ENCODE measurements at places on chromosomes 11 and 22.

GRCh38 chr11:134932761-134933160 lies 520.7 kb upstream of the B3GAT1 start:
- no peak for DNase-seq

DNA sequence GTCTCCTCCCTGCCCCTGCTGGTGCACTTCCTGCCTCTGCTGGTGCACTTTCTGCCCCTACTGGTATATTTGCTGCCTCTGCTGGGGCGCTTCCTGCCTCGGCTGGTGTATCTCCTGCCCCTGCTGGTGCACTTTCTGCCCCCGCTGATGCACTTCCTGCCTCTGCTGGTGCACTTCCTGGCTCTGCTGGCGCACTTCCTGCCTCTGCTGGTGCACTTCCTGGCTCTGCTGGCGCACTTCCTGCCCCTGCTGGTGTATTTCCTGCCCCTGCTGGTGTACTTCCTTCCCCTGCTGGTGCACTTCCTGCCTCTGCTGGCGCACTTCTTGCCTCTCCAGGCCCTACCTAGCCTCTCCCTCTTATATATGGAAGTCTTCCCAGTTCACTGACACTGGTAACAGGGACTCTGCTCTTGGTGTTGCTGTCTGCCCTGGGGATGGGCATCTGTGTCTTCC lies 10.1 kb downstream of the MTFP1 start:
- no peak for DNase-seq

- DNase-seq, result no peak
These were observed 19.0 kb downstream of the JAML start for GRCh38 chr11:118205606-118206378.

GRCh38 chr11:14411818-14412217 lies 52.8 kb upstream of the RRAS2 start:
- no peak for DNase-seq

- DNase-seq, result no peak
These were observed 31.4 kb upstream of the B3GNT6 start for GRCh38 chr11:77002776-77003175.

- no peak for DNase-seq
These were observed 15.1 kb downstream of the CDPF1 start for GRCh38 chr22:46234969-46235368.

Data from GDM1 (cell line).